GOT3 (cell line): ENCODE measurements at places on chromosomes 7 and 10.

DNA sequence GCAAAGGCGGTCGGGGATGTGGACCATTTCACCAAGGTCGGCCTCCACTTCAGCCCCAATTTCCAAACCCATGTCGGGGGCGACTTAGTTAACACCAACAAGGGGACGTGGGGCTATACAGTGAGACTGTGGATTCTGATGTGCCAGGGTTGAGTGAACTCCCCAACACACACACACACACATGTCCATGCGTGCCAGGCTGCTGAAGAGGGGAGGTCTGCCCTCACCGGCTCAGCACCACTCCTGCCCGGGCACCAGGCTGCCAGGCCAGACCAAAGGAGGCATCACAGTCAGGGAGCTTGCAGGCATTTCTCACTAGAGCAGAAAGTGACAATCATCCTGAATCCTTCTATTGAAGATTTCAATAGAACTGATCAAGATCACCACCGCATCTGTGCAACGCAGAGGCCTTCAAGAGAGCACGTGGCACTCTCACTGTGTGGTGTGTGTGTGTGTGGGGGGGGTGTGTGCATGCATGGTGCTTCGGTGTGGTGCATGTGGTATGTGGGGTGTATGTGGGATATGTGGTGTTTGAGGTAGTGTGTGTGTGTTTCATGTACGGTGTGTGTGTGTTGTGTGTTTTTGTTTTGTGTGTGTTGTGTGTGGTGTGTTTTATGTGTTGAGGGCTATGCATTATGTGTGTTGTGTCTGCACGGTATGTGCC lies 403.5 kb upstream of the RNF32 start:
- DNase-seq, result no peak

GRCh38 chr7:20778063-20778721 lies 8.5 kb downstream of the SP8 start:
- DNase-seq, result no peak

DNA sequence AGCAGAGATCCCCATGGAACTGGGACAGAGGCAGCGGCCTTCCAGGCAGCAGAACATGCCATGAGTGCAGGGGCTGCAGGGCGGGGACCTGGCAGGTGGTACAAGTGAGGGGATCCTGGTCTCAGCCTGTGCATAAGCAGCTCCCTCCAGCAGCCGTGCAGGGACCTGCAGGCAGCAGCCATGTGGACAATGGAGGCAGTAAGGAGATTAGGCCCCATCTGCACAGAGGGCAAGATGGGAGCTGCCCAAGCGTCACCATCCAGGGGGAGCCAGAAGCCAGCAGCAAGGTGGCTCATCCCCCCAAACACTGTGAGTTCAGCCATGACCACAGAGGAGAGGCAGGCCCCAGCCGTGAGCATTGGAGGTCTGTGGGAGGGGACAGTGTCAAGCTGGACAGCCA lies 3.1 kb downstream of the DDC start:
- no peak for DNase-seq

- no peak for DNase-seq
Observed at GRCh38 chr10:93475871-93476270, 6.3 kb downstream of the MYOF start.

- DNase-seq, result no peak
Observed at GRCh38 chr7:36985866-36986400, 261.6 kb upstream of the AOAH start.

GRCh38 chr10:734481-734880 lies 45.0 kb upstream of the DIP2C start:
- no peak for DNase-seq

DNA sequence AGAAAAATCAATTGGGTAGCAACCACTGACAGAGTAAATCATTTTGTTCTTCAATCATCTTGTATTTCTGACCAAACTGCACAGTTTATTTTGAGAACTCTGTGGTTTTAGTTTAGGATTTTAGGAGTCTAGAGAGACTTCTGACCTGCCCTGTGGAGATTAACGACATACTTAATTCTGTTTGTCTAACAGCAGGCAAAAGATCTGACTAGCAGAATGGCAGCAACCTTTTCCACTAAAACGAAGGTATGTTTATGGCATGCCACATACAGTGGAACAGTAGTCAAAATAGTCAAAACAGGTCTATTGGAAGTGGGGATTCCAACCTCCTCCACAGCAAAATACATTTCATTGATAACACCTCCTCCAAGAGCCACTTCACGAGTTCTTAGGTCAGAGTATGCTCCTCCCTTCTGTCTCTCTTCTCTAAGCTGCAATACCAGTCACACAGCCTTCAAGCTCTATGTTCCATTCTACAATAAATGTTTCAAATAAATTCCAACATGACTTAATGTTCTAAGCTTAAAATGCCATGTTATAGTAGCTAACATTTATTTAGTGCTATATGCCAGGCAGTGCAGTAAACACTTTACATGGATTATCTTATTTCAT lies 34.4 kb downstream of the NRCAM start:
- no peak for DNase-seq

DNA sequence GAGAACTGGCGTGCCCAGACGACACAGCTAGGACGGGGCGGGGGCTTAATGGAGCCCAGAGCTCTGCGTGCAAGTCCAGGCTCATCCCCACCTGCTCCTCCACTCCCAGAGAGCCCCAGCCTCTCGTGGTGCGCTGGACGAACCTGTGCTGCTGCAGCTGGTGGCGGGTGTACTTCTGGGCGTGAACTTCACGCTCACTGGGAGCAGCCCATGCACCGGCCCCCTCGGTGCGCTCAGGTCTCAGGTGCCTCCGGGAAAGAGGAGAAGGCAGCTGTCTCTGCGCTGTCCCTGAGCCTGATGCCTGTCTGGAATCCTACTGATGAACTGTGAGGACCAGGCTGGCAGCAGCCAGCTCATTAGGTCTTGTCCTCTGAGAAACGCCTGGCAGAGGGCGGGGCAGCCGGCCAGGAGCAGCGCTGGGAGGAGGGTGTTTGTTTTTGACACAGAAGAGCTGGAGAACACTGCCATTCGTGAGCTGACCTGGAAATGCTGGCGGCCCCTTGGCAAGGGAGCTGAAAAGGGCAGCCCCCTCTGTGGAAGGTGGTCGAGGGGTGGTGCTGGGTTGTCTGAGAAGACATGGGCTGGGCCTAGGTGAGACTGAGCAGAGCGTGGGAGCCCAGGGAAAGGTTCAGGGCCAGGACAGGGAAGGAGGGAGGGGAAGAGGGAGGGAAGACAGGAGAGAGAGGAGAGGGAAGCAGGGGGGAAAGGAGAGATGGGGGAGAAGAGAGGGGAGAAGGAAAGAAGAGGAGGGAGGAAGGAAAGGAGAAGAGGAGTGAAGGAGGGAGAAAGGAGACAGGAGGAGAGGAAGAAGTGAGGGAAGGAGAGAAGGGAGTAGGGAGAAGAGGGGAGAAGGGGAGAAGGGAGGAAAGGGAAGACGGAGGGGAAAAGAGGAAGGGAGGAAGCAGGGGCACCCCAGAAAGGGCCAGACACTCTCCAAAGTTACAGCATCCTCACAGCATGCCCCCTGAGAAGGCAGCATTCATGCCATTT lies 53.5 kb upstream of the TNS3 start:
- no peak for DNase-seq

DNA sequence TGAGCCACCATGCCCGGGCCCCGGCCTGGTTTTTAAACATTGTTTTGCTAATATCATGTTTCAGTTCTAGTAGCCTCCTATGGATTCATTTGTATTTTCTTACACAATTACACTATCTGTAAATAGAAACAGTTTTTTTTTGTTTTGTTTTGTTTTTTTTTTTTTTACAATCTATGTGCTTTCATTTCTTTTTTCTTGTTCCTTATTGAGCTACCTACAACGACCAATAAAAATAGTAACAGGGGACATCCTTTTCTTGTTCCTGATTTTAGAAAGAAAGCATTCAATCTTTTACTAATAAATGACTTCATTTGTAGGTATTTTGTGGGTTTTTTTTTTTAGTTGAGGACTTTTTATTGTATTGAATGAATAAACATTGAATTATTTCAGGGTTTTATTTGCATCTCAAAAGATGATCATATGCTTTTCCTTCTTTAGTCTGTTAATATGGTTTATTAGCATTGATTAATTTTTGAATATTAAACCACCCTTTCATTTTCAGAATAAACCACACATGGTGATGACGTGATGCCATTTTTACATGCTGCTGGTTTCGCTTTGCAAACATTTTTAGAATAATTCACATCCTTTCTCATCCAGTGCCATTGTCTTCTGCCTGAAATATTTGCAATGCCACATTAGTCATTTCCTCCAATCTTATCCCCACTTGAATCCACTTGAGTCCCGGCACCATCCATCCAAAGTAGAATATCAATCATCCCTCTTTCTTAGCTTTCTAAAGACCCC lies 18.1 kb upstream of the AKR1E2 start:
- DNase-seq, result no peak

- DNase-seq, result no peak
Observed at GRCh38 chr7:35995334-35995733, 157.7 kb upstream of the EEPD1 start.

GRCh38 chr10:60377955-60378354 lies 11.7 kb downstream of the ANK3 start:
- no peak for DNase-seq

GRCh38 chr10:15813415-15813814 lies 46.9 kb downstream of the MINDY3 start:
- DNase-seq, result no peak

DNA sequence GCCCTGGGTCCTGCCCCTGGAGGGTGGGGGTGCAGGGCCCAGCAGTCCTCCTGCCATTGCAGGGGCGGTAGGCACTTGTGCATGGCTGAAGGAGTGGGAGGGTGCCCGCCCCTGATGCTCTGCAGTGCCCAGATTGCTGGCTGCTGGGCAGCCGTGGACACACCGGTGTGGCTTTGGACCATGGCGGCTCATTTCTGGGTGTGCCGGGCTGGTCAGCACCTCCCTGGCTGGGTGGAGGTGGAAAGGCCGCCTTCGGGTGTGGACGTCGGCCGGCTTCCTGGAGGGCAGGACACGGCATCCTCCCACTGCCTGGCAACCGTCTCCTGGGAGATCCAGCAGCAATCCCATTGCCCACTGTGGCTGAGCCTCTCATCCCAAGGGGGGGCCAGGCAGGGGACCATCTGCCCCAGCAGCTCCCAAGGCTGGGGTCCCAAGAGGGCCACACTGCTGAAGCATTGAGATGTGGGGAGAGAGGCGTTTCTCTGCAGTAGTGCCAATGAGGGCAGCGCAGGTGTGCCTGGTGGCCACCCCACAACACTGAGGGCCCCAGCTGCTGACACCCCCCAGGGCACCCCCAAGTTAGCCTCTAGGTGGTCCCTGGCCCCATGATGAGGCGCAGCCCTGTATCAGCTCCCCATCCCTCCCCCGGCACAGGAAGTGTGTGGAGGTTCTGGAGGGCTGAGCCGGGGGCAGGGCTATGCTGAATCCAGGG lies 12.9 kb downstream of the TTYH3 start:
- no peak for DNase-seq

- no peak for DNase-seq
Observed at GRCh38 chr10:20746856-20747255, 150.3 kb downstream of the NEBL start.

DNA sequence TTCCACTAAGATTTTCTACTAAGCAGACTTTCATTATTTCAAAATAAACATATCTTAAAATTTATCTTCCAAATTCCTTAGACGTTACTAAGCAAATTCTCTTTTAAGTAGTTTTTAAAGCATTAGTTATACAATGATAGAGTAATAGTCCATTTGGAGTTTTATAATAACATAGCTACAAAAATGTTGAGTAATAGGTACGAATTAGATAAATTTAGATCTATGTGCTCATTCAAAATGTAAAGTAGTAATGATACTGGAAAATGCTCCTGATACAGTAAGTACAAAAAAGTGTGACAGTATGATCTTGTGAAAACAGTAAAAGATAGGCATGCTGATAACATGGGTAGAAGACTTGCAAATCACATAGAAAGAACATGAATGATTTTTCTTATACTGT lies 4.5 kb downstream of the DMTF1 start:
- DNase-seq, result no peak

GRCh38 chr7:80752954-80753690 lies 114.7 kb downstream of the CD36 start:
- no peak for DNase-seq

- no peak for DNase-seq
Observed at GRCh38 chr10:111801841-111802240, 381.7 kb downstream of the GPAM start.

GRCh38 chr7:103576641-103577040 lies 130.6 kb upstream of the SLC26A5 start:
- no peak for DNase-seq

DNA sequence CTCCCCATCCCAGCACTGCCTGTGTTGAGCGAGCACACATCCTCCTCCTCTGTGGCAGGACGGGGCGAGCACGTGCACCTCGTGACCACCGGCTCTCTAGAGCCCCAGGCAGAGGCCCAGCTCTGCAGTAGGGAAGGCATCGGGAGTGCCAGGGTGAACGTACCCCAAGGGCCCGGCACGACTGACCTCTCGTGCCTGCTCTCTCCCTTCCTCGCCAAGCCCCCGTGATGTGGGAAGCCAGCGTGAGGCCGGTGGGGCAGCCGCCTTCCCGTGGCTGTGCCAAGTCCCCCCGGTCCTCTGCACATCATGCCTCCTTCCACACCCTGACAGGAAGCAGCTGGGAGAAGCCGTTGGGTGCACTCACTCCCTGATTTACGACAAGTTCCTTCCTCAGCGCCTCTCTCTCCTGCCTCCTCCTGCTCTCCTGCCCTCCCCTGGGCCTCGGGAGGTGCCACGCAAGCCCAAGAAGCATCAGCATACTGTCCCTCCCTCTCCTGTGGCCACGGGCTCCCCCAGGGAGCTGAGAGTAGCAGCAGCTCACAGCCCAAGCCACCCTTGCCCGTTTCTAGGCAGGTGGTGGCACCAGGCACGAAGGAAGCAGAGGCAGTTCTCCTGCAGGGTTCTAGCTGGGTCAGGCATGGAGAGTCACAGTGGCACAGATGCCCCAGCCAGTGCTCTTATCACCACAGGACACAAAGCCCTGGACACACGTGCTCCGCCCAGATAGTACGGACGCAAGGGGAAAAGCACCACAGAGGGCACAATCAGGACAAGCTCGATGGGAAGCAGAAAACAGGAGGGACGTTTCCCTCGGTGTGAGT lies 47.0 kb downstream of the AMZ1 start:
- DNase-seq, result no peak

GRCh38 chr7:84784450-84784849 lies 402.4 kb downstream of the SEMA3D start:
- DNase-seq, result no peak

DNA sequence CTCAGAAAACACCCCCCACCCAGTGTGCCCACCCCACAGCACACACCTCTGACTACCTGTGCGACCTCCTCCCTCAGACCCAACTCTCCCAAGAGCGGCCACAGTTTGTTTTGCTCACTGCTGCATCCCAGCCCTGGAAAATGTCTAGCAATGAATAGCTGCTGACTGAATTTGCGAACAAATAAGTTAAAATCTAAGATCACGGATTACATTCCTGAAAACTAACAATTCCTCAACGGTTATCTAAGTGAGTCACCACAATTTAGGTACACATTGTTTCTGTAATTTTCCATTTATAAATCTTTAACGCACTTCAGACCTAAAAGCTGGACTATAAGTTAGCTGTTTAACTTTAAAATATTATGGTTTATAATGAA lies 235.2 kb downstream of the ZMYND11 start:
- no peak for DNase-seq

- no peak for DNase-seq
Observed at GRCh38 chr7:44646921-44647636, 40.7 kb downstream of the OGDH start.

- DNase-seq, result no peak
Observed at GRCh38 chr7:137954614-137955013, 47.3 kb downstream of the CREB3L2 start.
